ENCODE measurements at places on chromosomes 12 and 14. TPM values are rescaled to one million over a fixed set of nuclear protein-coding genes. Genes with fewer than 3 reads are reported as not detected.

DNA sequence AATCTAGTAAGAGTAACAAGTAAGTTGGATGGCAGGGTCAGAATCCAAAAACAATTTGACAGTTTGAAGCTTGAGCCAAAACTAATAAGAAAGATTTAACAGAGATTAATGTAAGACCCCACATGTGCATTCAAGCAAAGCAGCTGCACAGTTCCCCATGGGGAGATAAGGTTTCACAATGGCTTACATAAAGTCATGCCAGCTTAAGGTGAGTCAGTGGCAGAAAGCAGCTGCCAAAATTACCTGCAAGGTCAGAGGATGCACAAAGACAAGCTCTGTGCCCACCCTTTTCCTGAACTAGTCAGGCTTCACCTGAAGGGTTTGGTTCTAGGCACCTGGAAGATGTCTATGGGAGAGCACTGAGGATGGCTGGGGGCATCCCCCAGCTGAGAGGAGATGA lies 36.6 kb upstream of the KRT77 start:
- H3K27ac ChIP-seq, result no peak overlapping the region
- no peaks in the 10 kb centered on the region for H3K36me3 ChIP-seq
- no peaks in the 10 kb centered on the region for H3K4me1 ChIP-seq
- no peaks in the 10 kb centered on the region for H3K27me3 ChIP-seq
- H3K4me3 ChIP-seq, result no peak overlapping the region

DNA sequence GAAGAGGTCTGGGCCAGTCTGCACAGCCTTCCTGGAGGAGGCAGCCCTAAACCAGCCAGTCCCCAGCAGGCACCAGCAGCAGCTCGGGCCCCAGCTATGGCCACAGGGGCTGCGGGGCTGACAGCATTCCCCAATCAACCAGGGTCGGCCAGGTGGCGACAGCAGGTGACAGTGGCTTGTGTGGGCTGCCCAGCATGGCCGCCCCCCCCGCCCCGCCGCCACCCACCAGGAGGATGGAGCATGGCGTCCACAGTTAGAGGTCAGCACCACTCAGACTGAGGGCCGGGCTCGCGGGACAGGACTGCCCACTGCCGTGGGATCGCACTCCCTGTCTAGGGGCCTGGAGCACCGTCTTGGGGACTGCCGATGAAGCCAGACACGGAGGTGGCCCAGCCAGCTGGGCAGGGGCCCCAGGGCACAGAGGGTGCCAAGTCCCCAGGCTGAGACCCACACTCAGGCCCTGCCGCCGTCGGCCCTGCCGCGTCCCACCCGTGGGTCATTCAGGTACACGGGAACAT lies 15.0 kb downstream of the AKT1 start:
- no peak overlapping the region for H3K4me3 ChIP-seq
- H3K27ac ChIP-seq, result no peak overlapping the region
- H3K27me3 ChIP-seq, result no peaks in the 10 kb centered on the region
- no peaks in the 10 kb centered on the region for H3K4me1 ChIP-seq

DNA sequence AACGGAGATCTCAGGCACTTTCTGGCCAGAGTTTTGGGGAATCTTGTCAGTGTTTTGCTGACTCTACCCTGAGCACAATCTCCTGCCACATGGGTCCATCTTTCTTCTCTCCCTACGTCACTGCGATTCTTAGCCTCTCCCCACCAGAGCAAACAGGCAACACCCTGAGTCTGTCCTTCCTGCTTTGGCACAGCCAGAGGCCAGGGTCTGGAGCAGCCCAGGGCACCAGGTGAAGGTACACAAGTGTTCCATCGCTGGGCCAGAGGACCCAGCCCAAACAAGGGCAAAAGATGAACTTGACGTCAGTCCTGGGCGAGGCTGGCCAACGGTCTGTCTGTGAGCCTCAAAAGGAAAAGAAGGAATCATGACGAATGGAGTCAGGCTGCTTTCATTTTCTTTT lies 12.7 kb upstream of the CCDC177 start:
- DNase-seq, result no peak
- H3K4me3 ChIP-seq, result no peak overlapping the region
- H3K27ac ChIP-seq, result no peak overlapping the region
- H3K36me3 ChIP-seq, result no peaks in the 10 kb centered on the region

DNA sequence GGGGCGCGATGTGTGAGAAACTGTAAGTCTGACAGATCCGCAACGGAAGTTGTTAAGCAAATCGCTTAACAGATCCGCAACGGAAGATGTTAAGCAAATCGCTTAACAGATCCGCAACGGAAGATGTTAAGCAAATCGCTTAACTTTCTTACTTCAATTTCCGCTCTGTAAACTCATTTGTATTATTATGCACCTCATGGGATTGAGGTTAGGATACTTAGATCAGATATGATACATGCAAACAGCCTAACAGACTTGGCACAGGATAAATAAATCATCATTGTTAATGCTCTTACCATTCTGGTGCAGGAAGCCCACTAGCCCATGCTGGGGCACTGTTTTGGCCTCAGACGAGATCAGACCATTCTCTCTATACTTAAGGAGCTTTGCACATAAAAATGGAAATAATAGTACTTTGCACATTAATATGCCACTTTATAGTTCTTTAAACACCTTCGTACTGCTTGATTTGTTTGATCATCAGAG lies 399 bp downstream of the NCAPD2 start:
- peak overlapping the region; percentile 88 for H3K27ac ChIP-seq
- H3K4me1 ChIP-seq, result peaks cover 20% of the 10 kb centered on the region
- DNase-seq, result no peak
- peaks cover 34% of the 10 kb centered on the region for H3K36me3 ChIP-seq
- H3K4me3 ChIP-seq, result peak overlapping the region; percentile 61
- no peaks in the 10 kb centered on the region for H3K27me3 ChIP-seq

GRCh38 chr12:1873531-1874510 lies 44.6 kb downstream of the CACNA2D4 start:
- no peaks in the 10 kb centered on the region for H3K4me1 ChIP-seq
- H3K36me3 ChIP-seq, result no peaks in the 10 kb centered on the region
- DNase-seq, result no peak
- H3K27me3 ChIP-seq, result no peaks in the 10 kb centered on the region

GRCh38 chr12:120047072-120047471 lies 58.0 kb downstream of the BICDL1 start:
- H3K27ac ChIP-seq, result no peak overlapping the region
- H3K4me3 ChIP-seq, result no peak overlapping the region
- DNase-seq, result no peak
- H3K4me1 ChIP-seq, result no peaks in the 10 kb centered on the region

- no peak overlapping the region for H3K4me3 ChIP-seq
Measured at GRCh38 chr14:61860294-61860918, 98.2 kb downstream of the SNAPC1 start.

DNA sequence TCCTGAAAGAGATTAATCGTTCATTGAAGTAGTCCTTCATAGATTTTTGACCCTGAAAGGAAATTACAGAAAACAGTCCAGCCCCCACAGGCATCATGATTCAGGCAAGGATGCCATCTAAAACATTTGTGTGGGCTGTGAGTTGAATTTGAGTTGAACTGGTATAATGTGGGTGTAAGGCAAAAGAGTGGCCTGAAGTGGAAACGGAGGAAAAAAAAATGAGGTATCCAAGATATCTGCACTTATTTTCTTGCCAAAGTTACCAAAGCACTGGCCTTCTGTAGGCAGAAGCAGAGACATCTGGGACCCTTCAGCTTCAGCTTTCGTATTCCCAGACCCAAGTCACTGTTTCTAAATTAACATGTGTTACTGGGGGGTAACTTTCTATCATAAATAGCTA lies 105.1 kb upstream of the DIO2 start:
- no peaks in the 10 kb centered on the region for H3K36me3 ChIP-seq
- H3K4me3 ChIP-seq, result no peak overlapping the region
- H3K27me3 ChIP-seq, result no peaks in the 10 kb centered on the region
- no peak for DNase-seq
- no peak overlapping the region for H3K27ac ChIP-seq
- H3K4me1 ChIP-seq, result no peaks in the 10 kb centered on the region

DLK1 gene
- not detected for polyA plus RNA-seq

DNA sequence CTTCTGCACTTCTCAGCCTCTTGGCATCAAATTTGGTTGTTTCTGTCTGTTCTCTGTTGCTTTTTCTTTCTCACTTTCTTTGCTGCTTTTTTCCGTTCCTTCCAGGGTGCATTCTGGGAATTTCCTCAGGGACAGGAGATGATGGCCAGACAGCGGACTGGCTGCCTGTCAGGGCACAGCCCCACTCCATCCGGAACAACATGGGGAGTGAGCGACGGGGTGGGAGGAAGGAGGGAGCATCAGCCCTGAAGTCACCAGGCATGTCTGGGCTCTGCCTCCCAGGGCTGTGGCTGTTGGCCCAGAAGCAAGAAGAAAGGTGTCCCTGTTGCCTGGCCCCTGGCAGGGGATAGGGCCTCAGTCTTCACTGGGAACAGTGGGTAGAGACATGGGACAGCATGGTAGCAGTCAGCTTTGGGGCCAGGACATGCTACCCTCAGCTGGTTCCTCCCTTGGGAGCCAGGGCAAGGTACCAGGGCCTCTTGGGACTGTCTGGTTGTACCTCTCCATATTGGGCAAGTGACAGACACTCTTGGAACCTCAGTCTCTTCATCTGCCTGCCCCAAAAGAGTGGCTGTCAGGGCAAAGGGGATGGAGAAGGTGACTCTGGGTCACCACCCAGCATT lies 8.6 kb downstream of the PGF start:
- H3K4me1 ChIP-seq, result peaks cover 20% of the 10 kb centered on the region
- no peak overlapping the region for H3K4me3 ChIP-seq
- H3K36me3 ChIP-seq, result no peaks in the 10 kb centered on the region
- no peak overlapping the region for H3K27ac ChIP-seq

GRCh38 chr14:34325493-34325892 lies 136.5 kb downstream of the SPTSSA start:
- no peak for DNase-seq
- no peak overlapping the region for H3K4me3 ChIP-seq
- H3K4me1 ChIP-seq, result no peaks in the 10 kb centered on the region

DNA sequence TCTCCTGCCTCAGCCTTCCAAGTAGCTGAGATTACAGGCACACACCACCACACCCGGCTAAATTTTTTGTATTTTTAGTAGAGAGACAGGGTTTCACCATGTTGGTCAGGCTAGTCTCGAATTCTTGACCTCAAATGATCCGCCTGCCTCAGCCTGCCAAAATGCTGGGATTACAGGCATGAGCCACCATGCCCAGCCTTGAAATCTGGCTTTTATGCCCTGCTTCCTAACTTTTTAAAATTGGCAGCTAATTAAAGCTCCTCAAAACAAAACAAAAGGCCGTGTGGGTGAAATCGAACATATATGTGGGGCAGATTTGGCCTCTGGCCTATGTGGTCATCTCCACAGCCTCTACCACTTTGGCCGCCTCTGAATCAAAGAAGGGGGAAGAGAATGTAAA lies 37.9 kb downstream of the KCTD10 start:
- no peaks in the 10 kb centered on the region for H3K27me3 ChIP-seq
- H3K4me3 ChIP-seq, result no peak overlapping the region
- H3K4me1 ChIP-seq, result no peaks in the 10 kb centered on the region
- H3K27ac ChIP-seq, result no peak overlapping the region
- H3K36me3 ChIP-seq, result no peaks in the 10 kb centered on the region

GRCh38 chr12:98741556-98742265 lies 96.6 kb downstream of the APAF1 start:
- H3K4me1 ChIP-seq, result peaks cover 7% of the 10 kb centered on the region
- H3K27ac ChIP-seq, result no peak overlapping the region
- H3K27me3 ChIP-seq, result peaks cover 41% of the 10 kb centered on the region
- no peak overlapping the region for H3K4me3 ChIP-seq
- H3K36me3 ChIP-seq, result peaks cover 9% of the 10 kb centered on the region
- no peak for DNase-seq

MARK3 gene
- polyA plus RNA-seq, result 87.9 TPM

GRCh38 chr14:78242086-78242485 lies 71.9 kb downstream of the NRXN3 start:
- H3K4me1 ChIP-seq, result no peaks in the 10 kb centered on the region
- no peaks in the 10 kb centered on the region for H3K27me3 ChIP-seq
- H3K36me3 ChIP-seq, result no peaks in the 10 kb centered on the region
- H3K27ac ChIP-seq, result no peak overlapping the region
- no peak overlapping the region for H3K4me3 ChIP-seq
- DNase-seq, result no peak

KLRC1 gene
- polyA plus RNA-seq, result not detected

DNA sequence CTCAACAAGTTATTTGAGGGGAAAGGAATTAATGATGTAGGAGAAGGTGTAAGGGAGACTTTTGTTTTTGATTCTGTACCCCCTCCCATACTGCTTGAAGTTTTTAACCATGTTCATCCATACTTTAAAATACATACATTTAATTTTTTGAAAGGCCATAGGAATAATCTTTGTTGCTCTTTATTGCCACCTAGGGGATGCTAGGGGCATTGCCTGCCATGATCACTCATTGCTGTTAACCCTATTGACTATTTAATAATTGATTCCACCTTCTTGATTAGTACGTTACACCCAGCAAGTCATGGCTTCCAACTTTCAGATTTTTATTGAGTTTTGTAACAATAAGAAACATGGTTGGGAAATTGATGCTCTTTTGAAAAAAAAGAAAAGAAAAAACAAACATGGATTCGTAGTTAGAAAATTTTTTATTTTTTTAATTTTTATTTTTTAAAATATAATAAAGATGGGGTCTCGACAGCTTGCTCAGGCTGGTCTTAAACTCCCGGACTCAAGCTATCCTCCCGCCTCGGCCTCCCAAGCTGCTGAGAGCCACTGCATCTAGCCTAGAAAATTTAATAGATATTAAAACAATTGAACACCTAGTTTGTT lies 8.5 kb upstream of the PRKAB1 start:
- DNase-seq, result peak; percentile 25
- peaks cover 9% of the 10 kb centered on the region for H3K4me1 ChIP-seq
- H3K27me3 ChIP-seq, result no peaks in the 10 kb centered on the region
- peak overlapping the region; percentile 73 for H3K27ac ChIP-seq
- no peaks in the 10 kb centered on the region for H3K36me3 ChIP-seq

SMCO2 gene
- not detected for polyA plus RNA-seq

All from CD14-positive monocyte (primary cell).